Activated T-cell treated with anti-CD3 and anti-CD28 coated beads, Interleukin-2, amount 50 U/mL, for 72 hours (primary cell): ENCODE measurements at places on chromosomes 13 and 19. TPM values are rescaled to one million over a fixed set of nuclear protein-coding genes. Genes with fewer than 3 reads are reported as not detected.

The ZNF492 gene
- 0.93 TPM for total RNA-seq

The ATG4D gene
- 37.0 TPM for total RNA-seq

The OPA3 gene
- 10.3 TPM for total RNA-seq

The F2RL3 gene
- total RNA-seq = not detected

The SPACA7 gene
- not detected for total RNA-seq

The SIGLEC8 gene
- total RNA-seq = not detected

The CCDC194 gene
- 2.8 TPM for total RNA-seq

The ZNF737 gene
- total RNA-seq = 19.3 TPM

The XPO4 gene
- 26.8 TPM for total RNA-seq

DNA sequence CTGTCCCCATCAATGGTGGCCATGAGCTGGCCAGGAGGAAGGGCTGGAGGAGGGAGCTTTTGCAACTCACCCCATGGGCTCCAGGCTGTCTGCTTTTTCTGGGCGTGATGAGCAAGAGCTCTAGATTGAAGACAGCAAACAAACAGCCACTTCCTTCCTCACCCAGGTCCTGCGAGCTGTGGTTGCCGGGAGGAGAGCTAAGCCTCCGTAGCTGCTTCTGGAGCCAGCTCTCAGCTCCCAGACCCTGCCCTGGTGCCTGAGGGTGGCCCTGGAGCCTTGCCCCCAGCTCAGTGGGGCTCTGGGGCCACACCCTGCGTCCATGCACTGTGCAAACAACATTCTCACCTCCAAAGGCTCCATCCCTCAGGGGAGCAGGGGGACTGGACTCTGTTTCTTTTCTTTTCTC, 6.2 kb downstream of the MYO1F start:
- H3K27ac ChIP-seq = peak overlapping the region; percentile 87
- H3K4me3 ChIP-seq = peak overlapping the region; percentile 76
- no peaks in the 10 kb centered on the region for H3K27me3 ChIP-seq
- DNase-seq = peak; percentile 55
- peaks cover 1% of the 10 kb centered on the region for H3K36me3 ChIP-seq
- peaks cover 65% of the 10 kb centered on the region for H3K4me1 ChIP-seq

GRCh38 chr19:3808420-3809143, 22.4 kb upstream of the MATK start:
- DNase-seq = no peak
- peaks cover 37% of the 10 kb centered on the region for H3K4me1 ChIP-seq
- no peaks in the 10 kb centered on the region for H3K27me3 ChIP-seq

- no peak for DNase-seq
- H3K4me1 ChIP-seq = peaks cover 77% of the 10 kb centered on the region
- no peaks in the 10 kb centered on the region for H3K36me3 ChIP-seq
- no peak overlapping the region for H3K27ac ChIP-seq
Measured at GRCh38 chr13:98992355-98992754, 14.5 kb upstream of the DOCK9 start.

DNA sequence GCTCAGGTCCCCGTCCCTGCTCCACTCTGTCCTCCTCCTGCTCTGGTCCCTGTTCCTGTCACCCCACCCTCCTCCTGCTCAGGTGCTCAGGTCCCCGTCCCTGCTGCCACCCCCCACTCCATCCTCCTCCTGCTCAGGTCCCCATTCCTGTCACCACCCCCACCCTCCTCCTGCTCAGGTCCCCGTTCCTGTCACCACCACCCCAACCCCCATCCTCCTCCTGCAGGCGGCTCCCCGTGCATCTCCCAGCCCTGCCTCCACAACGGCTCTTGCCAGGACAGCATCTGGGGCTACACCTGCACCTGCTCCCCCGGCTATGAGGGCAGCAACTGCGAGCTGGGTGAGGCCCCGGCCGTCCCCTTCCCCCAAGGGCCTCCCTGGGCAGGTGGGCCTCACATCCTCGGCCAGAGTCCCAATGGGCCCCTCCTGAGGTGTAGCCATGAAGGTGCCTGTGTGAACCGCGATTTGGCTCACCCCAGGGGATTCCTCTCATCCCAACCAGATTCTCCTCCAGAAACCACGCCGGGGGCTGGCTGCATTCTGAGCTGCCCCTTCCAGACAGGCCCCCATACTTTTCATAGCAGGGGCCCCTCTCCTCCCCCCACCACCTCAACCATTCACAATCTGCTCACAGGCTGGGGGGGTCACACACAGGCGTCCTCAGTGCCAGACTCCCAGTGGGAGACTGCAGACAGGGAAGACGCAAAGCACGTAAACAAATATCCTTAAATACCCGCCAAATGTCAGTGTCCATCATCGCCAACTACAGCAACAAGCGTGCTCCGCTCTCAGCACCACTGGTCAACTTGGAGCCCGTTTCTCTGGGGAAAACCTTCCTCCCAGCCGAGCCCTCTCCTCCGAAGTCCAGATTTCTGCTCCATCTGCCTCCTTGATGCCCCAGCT, 4.6 kb downstream of the PROZ start:
- no peak for DNase-seq
- peak overlapping the region; percentile 54 for H3K4me3 ChIP-seq
- H3K27ac ChIP-seq = peak overlapping the region; percentile 21
- H3K36me3 ChIP-seq = peaks cover 4% of the 10 kb centered on the region

- no peaks in the 10 kb centered on the region for H3K27me3 ChIP-seq
- H3K27ac ChIP-seq = peak overlapping the region; percentile 69
- peak; percentile 65 for DNase-seq
Measured at GRCh38 chr19:610801-611480, 21.3 kb downstream of the HCN2 start.

- peak; percentile 48 for DNase-seq
- H3K36me3 ChIP-seq = no peaks in the 10 kb centered on the region
- H3K4me1 ChIP-seq = peaks cover 4% of the 10 kb centered on the region
- no peak overlapping the region for H3K4me3 ChIP-seq
Measured at GRCh38 chr13:25375727-25376358, 4.1 kb downstream of the ATP8A2 start.

GRCh38 chr19:40804783-40805242, 5.8 kb downstream of the EGLN2 start:
- DNase-seq = no peak
- no peaks in the 10 kb centered on the region for H3K27me3 ChIP-seq
- H3K36me3 ChIP-seq = peaks cover 21% of the 10 kb centered on the region
- peak overlapping the region; percentile 95 for H3K4me3 ChIP-seq
- peaks cover 84% of the 10 kb centered on the region for H3K4me1 ChIP-seq
- H3K27ac ChIP-seq = peak overlapping the region; percentile 75

DNA sequence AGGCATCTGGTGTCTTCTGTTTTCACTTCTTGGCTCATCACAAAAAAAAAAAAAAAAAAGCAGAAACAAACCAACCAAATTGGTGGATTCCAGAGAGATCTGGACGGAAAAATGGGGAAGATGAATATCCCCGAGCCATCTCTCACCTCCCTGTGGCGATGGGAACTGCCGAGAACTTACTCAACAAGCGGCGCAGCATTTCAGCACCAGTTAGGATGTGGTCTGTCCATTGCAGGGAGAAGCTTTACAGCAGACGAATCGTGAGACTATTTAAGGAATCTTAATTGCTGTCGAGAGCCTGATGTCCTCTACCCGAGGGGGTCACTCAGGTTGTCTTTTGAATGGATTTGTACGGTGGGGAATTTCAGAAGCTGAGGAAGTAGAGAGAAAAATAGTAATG, 17.3 kb upstream of the KDM4B start:
- peaks cover 17% of the 10 kb centered on the region for H3K36me3 ChIP-seq
- no peaks in the 10 kb centered on the region for H3K4me1 ChIP-seq
- H3K4me3 ChIP-seq = no peak overlapping the region
- no peak overlapping the region for H3K27ac ChIP-seq
- no peak for DNase-seq
- no peaks in the 10 kb centered on the region for H3K27me3 ChIP-seq

- no peaks in the 10 kb centered on the region for H3K27me3 ChIP-seq
- H3K27ac ChIP-seq = no peak overlapping the region
- no peaks in the 10 kb centered on the region for H3K36me3 ChIP-seq
- H3K4me3 ChIP-seq = no peak overlapping the region
- no peak for DNase-seq
Measured at GRCh38 chr13:54402495-54402894, 1373.9 kb downstream of the OLFM4 start.

DNA sequence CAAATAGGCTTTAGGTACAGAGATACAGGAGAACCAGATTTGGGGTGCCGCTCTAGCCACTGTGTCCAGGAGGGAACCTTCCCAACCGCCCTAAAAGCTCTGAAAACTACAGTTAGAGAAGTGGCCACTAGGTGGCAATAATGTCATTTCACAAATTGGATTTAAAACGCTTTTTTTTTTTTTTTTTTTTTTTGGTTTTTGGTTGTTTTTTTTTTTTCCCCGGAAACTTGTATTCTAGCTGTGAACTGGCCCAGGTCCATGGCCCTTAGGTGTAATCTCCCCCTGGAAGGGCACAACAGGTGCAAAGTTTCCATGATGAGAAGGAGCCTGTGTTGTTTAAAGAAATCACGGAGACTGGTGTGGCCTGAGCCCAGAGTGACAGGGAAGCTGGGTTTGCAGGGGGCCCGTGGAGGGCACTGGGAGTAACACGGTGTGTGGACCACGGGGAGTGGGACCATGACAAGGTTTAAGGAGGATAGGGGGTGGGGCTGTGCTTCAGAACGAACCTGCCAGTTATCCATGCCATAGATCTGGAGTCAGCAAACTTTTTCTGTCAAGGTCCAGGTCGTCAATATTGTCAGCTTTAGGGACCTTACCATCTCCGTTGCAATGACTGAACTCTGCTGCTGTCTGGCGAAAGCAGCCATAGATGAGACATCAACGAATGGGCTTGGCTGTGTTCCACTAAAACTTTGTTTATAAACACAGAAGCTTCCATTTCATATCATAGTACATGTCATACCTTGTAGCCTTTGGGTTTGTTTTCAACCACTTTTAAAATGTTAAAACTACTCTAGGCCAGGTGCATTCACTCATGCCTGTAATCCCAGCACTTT, 10.1 kb downstream of the OR1I1 start:
- H3K36me3 ChIP-seq = no peaks in the 10 kb centered on the region
- H3K4me3 ChIP-seq = no peak overlapping the region
- no peak overlapping the region for H3K27ac ChIP-seq

- H3K27ac ChIP-seq = no peak overlapping the region
- no peaks in the 10 kb centered on the region for H3K36me3 ChIP-seq
- H3K4me1 ChIP-seq = no peaks in the 10 kb centered on the region
- no peak for DNase-seq
- H3K4me3 ChIP-seq = no peak overlapping the region
Measured at GRCh38 chr19:474126-475078, 13.6 kb upstream of the SHC2 start.

- H3K27me3 ChIP-seq = peaks cover 52% of the 10 kb centered on the region
- peaks cover 15% of the 10 kb centered on the region for H3K4me1 ChIP-seq
- peaks cover 6% of the 10 kb centered on the region for H3K36me3 ChIP-seq
- no peak overlapping the region for H3K4me3 ChIP-seq
- no peak for DNase-seq
Measured at GRCh38 chr19:7822910-7823515, 7.0 kb upstream of the EVI5L start.

- H3K27me3 ChIP-seq = no peaks in the 10 kb centered on the region
- DNase-seq = peak; percentile 29
- H3K36me3 ChIP-seq = no peaks in the 10 kb centered on the region
- H3K4me1 ChIP-seq = peaks cover 62% of the 10 kb centered on the region
- H3K27ac ChIP-seq = no peak overlapping the region
- peak overlapping the region; percentile 81 for H3K4me3 ChIP-seq
Measured at GRCh38 chr19:18046059-18046718, 38.2 kb downstream of the ARRDC2 start.

- no peaks in the 10 kb centered on the region for H3K27me3 ChIP-seq
- peaks cover 33% of the 10 kb centered on the region for H3K4me1 ChIP-seq
- H3K36me3 ChIP-seq = peaks cover 2% of the 10 kb centered on the region
- DNase-seq = no peak
Measured at GRCh38 chr19:1244693-1245451, 3.3 kb downstream of the ATP5F1D start.

GRCh38 chr19:3563709-3564524, 6.5 kb upstream of the MFSD12 start:
- H3K36me3 ChIP-seq = no peaks in the 10 kb centered on the region
- H3K27ac ChIP-seq = no peak overlapping the region
- no peak for DNase-seq
- no peaks in the 10 kb centered on the region for H3K27me3 ChIP-seq
- peaks cover 4% of the 10 kb centered on the region for H3K4me1 ChIP-seq
- H3K4me3 ChIP-seq = no peak overlapping the region

GRCh38 chr13:50629966-50630365, 213.5 kb downstream of the DLEU7 start:
- H3K4me3 ChIP-seq = no peak overlapping the region
- no peaks in the 10 kb centered on the region for H3K27me3 ChIP-seq
- no peak overlapping the region for H3K27ac ChIP-seq

GRCh38 chr13:113820813-113821651, 42.8 kb downstream of the GAS6 start:
- no peak for DNase-seq
- no peak overlapping the region for H3K27ac ChIP-seq
- H3K4me1 ChIP-seq = peaks cover 16% of the 10 kb centered on the region

GRCh38 chr13:34278780-34279179, 460.8 kb downstream of the RFC3 start:
- H3K4me3 ChIP-seq = no peak overlapping the region
- no peak overlapping the region for H3K27ac ChIP-seq
- no peaks in the 10 kb centered on the region for H3K27me3 ChIP-seq
- H3K4me1 ChIP-seq = no peaks in the 10 kb centered on the region

- H3K27me3 ChIP-seq = peaks cover 48% of the 10 kb centered on the region
- H3K4me3 ChIP-seq = no peak overlapping the region
- H3K36me3 ChIP-seq = peaks cover 11% of the 10 kb centered on the region
- peaks cover 37% of the 10 kb centered on the region for H3K4me1 ChIP-seq
Measured at GRCh38 chr19:53982001-53982451, 9.4 kb upstream of the CACNG6 start.

DNA sequence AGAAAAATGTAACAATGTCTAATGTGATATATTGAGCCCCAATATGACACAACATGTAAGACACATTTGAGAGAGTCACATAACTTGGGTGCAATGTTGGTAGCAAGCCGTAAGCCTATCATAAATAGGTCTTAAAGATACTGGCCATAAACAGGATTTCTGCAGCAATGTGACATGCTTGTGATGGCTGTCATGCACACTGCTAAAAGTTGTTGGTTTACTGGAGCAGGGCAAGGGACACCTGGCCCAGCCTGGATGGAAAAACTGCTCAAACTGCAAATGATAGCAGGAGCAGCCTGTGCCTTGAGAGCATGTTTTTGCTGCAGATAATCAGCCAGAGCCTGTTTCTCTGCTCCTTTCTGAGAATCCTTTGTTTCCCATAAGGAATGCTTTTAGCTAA, 136.7 kb upstream of the ZNF91 start:
- no peak for DNase-seq
- no peaks in the 10 kb centered on the region for H3K4me1 ChIP-seq
- no peaks in the 10 kb centered on the region for H3K27me3 ChIP-seq
- no peak overlapping the region for H3K27ac ChIP-seq
- no peak overlapping the region for H3K4me3 ChIP-seq
